Epithelial cell of esophagus (primary cell): ENCODE measurements at places on chromosomes 6 and 20.

DNA sequence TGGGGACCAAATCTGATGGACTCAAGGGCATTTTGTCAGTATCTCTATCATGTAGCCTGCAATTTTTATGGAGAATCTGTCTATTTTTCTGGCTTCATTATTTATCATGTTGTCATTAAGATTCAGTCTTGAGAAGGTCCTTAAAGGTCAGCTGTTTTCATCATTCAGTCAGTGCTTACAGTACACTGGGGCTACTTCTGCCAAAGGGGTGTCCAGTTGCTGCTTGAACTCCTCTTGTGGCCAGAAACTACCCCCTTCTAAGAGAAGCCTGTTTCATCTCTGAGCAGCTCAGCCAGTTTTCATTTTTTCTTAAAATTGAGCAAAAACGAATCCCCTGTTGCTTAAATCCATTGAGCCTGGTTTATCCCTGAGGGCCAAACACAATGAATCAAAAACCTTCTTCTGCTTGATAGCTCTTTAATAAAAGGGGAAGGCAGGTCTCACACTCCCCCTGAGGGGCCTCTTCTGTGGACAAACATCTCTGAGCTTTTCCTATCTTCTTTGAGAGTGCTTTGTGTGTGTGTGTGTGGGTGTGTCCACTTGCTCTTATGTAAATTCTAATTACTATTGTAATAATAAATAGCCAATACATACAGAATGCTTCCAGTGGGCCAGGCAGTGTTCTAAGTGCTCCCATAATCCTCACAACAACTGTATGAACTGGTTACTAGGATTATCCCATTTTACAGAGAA lies 172.2 kb downstream of the PLCB1 start:
- no peak for DNase-seq

DNA sequence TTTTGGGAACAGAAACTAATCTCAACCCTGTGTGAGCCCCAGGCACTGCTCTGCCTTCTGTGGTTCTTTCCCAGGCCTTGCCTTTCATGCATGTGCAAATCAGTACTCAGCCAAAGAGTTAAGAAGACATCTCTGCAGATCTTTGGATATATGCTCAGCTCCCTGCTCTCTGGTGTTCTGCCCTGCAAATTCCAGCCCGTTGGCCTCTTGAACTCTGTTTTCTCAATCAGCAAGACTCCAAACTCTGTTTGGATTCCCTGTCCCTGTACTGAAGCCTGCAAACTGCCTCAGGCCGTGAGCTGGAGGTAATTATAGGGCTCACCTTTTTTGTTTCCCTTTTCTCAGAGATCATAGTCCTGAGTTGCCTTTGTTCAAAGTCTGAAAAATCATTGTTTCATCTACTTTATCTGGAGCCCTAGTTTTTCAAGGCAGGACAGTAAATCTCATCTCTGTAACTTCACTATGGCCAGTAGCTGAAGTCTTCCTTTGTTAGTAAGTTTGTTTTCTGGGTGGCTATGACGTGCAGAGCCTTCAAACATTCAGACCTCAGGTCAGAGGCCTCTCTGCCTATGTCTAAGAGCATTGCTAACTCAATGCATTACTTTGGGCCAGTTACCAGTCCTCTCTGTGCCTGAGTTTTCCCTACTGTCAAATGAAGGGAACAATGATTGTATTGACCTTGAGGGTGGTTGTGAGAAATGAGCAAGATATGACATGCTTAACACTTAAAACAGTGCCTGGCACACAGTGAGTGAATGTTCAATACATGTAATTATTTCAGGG lies 15.9 kb upstream of the MDFI start:
- peak; percentile 29 for DNase-seq

- no peak for DNase-seq
These were observed 14.7 kb downstream of the SIGLEC1 start for GRCh38 chr20:3697588-3698305.

DNA sequence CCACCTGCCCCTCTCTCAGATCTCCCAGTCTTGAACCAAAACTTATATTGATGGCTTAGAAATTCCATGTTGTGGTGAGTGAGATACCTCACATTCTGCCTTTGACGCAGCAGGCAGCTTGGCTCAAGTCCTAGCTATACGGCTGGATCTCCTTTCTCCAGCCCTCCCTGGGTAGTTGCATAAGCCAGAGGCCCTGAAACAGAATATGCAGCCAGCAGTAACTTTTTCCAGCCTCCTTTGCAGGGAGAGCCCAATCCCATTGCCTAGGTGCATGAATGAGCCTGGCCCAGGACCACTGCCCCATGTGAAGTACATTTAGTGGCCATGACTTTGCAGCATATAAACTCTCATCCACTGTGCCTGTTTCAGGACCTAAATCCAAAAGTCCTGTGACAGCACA lies 202.2 kb upstream of the CDYL start:
- DNase-seq = no peak

DNA sequence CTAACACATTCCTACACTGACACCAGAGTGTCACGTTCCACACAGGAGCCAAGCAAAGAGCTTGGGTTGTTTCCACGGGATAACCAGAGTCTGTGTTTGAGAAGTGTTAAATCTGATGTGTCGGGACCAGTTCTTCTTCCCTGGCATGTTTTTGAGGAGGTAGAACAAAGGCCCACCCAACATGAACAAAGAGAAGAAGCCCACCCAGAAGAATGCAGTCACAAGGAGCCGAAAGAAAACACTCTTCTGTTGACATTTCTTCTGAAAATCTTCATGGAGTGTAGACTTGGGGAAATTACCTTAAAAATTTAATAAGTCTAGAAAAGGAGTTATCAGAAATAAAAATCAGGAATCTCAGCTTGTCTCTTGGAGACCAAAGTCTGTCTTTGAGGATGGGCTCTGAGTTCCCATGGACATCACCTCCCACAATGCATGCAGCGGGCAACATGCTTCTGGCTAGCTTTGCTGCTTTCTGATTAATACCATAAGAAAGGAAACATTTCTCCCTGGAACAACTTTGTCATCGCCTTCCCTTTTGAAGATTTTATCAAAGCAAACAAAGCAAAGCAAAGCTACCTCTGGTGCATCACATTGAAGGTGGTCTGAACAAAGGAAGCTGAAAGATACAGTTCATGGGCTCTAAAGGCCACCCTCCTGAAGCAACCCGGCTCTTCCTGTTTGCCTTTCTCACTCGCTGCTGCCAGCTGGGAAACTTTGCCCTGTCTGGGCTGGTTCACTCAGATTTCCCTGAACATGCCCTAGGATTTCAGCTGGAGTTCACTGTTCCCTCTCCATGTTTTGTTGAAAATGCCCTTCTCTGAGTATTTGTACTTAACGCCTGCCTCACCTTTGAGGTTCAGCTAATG lies 448.1 kb downstream of the KIF16B start:
- no peak for DNase-seq

DNA sequence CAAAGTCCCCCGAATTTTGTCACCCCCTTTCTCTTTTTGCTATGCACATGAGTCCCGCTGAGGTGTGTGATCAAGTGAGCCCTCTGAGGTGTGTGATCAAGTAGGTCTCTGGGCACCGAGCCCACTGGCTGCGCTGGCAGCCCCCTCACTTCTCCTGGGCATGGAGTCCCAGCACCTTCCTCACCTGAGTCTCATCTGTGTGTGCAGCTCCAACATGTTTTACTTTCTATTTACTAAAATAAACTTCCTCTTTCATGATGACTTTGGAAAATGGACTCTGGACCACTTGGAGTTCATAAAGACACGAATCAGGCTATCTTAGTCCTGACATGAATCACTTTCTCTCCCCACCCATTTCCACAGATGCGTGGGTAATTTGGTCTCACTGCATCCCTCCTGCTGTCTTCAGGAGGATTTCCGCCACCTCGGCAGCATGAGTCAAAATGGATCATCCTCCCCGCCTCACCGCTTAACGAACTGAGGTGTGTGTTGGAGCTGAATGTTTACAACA lies 39.8 kb downstream of the PRDM1 start:
- DNase-seq = peak; percentile 44

DNA sequence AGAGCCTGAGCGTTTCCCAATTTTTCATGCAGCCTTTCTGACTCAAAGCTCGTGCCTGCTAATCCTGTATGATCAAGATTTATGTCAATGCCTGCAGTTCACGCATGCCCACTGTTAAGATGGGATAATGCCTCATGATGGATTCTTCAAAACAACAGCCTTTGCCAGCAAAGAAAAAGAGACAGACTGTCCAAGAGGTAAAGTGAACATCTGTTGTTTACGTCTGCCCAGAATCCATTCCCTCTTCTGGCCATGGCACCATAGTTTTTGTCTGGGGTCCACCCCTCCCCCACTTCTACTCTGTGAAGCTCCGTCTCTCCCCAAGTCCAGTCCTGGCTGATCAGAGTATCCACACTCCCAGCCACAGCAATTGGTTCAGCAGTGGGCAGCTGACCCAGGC lies 91.9 kb upstream of the EYA2 start:
- DNase-seq = no peak

DNA sequence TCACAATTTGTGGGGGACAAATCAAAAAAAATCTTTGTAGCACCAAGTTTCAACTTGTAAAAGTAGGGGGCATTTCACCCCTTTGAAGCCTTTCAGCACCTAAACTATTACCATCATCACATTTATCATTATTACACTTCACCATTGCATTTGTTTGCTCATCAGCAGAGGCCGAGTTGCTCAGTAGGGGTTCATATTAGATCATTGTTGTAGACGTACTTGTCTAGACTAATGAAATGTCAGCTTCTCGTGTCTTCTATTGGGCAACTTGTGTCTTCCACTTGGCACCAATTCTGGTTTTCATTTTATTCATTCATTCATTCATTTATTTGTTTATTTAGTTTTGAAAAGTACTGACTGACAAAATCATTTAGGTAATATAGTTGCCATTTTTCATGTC lies 338.3 kb upstream of the KCNQ5 start:
- no peak for DNase-seq

GRCh38 chr20:58810116-58810878 lies 40.4 kb downstream of the GNAS-AS1 start:
- no peak for DNase-seq
